ENCODE measurements at places on chromosomes 16 and 17.

- DNase-seq, result no peak
Measured at GRCh38 chr16:72721981-72722380, 325.9 kb downstream of the ZFHX3 start.

DNA sequence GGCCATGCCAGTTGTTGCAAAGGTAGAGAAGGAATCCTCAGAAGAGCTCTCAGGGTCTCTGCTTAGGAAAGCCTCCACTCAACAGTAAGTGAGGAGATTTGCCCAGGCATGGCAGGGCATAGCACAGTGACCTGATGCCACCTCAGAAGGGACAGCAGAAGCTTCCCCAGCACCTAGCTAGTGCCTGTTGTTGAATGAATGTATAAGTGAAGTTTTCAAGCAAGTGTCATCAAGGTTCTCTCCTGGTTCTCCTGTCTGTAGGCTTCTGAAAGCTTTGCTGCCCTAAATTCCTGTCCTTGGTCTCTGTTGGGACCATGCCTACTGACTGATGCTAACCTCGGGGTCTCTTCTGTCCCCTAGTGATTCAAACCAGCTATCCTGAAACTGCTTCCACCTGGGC is 114.9 kb upstream of the TBX2 start:
- no peak for DNase-seq

DNA sequence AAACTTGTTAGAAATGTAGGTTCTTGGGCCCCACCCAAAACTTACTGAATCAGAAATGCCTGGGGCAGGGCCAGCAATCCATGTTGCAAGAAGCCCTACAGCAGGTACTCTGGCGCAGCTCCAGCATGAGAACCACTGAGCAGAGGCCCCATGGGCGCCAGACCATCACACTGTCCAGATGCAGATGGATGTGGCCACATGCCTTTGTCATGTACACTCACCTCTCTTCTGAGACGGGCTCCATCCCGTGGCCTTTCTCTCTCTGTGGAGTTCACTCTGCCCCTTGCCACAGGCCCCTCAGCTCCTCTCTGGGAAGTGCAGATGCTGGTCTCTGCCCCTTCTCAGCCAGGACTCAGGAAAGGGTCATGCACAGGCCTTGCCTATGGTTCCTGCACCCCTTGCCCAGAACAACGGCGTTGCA is 2.3 kb upstream of the CCNF start:
- no peak for DNase-seq

- DNase-seq, result peak; percentile 51
Measured at GRCh38 chr17:19418251-19418992, 7.4 kb downstream of the RNF112 start.

DNA sequence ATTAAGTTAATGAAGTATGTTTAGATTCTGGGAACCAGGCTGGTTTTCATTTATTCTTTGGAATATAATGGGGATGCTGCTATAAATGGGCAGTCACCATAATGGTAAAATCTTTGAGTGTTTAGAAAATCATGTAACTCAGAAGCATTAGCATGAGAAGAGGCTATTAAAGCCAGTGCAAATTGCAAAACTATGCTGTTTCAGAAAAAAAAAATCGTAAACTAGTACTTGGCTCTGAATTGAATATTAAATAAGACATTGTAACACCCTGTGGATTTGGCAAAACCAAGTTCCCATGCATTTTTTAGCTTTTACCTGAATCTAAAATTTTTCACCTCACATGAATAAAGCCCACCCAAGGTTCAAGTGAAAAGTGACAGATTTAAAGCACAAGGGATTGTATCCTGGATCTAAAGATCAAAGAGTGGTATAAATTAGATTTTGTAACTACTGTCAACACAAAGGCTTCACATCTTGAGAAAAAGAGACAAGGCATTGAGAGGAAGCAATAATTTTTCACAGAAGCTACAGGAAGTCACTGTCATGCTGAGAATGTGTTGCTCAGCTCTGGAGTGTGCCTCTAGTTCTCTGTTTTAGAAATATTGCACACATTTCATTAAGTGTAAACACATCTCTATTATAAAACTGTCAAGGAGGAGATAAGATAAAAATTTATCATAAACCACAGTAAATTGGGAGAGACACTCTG is 142.2 kb downstream of the ABCA8 start:
- DNase-seq, result peak; percentile 36

GRCh38 chr16:89422905-89423630 is 67.3 kb downstream of the ANKRD11 start:
- DNase-seq, result peak; percentile 47

DNA sequence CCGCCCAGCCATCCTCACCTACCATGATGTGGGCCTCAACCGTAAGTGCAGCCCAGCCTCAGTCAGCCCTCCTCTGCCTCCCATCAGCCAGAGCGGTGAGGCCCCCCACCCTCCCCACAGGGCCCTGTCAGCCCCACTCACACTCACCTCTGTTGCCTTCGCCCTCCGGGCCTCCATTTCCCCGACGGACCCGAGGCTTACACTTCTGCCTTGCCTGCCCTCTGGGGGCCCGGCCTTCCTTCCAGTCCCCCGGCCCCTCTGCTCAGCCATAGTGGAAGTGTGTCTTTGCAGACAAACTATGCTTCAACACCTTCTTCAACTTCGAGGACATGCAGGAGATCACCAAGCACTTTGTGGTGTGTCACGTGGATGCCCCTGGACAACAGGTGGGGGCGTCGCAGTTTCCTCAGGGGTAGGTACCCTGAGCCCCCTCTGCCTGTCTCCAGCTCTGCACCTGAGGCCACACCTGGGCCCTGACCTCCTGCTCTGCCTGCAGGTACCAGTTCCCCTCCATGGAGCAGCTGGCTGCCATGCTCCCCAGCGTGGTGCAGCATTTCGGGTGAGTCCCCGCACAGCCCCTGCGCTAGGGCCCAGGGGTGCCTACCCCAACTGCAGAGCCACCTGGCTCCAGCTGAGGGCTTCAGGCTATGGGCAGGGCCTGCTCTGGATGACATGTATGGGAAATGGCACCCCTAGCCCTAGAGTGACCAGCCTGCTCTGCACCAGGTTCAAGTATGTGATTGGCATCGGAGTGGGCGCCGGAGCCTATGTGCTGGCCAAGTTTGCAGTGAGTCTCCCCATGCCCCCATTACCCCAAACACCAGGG is 4.1 kb downstream of the NDRG4 start:
- DNase-seq, result no peak

DNA sequence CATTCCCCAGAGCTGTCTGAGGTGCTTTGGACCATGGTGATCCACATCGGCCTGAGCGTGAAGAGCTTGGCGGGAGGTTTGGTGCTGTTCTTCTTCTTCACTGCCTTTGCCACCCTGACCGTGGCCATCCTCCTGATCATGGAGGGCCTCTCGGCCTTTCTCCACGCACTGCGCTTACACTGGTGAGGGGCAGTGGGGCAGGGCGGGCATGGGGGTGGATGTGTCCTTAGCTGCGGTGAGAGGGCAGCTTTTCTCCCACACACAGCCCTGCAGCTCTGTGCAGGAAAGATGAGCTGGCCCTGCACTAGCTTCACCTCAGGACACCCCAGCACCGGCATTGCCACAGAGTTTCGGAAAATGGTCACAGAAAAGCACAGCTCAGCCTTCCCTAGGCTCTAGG is 21.8 kb upstream of the NAGLU start:
- DNase-seq, result no peak

- peak; percentile 73 for DNase-seq
Measured at GRCh38 chr17:66272811-66273585, 29.4 kb upstream of the PRKCA start.

GRCh38 chr17:60451071-60451470 is 28.8 kb downstream of the CHCT1 start:
- no peak for DNase-seq

DNA sequence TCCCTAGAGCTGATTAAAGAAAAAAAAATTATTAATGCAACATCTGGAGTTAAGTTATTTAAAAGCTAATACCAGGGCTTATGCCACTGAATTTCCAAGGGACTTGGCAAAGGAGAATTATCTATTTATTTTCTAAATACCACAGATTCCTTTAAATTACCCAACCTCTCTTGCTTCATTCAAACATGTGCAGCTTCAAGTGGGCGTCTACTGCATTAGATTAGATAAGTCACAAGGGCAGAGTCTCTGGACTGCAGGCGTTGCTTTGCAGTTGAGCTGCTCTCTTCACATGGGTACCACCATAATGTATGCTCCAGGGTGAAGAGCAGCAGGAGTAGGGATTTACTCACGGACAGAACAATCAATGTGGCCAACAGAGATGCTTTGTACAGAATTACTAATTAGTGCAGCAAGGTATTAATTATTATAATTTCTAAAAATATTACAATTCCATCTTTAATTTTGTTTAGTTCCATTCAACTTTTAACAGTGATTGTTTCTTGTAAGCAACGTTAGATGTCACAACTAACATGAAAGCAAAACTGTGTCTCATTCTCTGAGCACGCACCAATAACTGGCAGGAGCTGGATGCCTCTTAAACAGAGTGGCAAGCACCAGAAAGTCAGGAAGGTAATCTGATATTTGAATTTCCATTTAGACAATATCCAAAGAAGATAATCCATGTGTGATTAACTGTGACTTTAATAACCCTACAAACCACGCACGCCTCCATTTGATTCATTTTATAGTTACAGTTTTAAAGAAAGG is 214.2 kb downstream of the STX8 start:
- peak; percentile 75 for DNase-seq

GRCh38 chr17:72397687-72398086 is 276.9 kb downstream of the SOX9 start:
- peak; percentile 17 for DNase-seq

GRCh38 chr17:61837175-61838051 is 25.9 kb downstream of the BRIP1 start:
- DNase-seq, result peak; percentile 50

- peak; percentile 66 for DNase-seq
Measured at GRCh38 chr17:1865252-1866037, 35.6 kb downstream of the RPA1 start.

DNA sequence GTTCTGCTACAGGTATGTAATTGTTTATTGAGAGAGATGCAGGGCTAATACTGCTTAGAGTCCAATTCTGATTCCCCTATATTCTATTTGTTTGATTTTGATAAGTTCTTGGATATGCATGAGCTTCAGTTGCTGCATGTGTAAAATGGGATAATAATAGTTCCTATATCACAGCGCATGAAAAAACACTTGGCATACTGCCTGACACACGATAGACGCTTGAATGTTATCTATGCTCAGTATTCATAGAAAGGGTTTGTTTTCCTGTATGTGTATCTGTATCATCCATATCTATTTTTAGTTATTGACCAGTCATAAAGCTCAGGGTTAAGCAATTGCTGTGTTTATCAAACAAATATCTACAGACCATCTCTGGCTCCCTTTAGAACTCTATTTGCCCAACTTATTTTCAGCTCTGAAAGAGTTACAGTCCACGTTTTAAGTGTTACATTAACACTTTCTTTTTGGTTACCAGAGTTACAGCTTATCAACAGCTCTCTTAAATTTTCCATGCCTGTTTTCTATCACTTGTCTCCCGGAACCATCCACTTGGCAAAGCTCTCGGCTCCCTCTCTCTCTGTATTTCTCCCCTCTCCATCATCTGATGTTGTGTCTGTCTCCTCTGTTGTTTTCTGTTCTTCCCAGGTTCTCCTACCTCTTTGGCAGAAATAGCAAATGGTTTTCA is 334.8 kb downstream of the CBLN1 start:
- DNase-seq, result no peak

DNA sequence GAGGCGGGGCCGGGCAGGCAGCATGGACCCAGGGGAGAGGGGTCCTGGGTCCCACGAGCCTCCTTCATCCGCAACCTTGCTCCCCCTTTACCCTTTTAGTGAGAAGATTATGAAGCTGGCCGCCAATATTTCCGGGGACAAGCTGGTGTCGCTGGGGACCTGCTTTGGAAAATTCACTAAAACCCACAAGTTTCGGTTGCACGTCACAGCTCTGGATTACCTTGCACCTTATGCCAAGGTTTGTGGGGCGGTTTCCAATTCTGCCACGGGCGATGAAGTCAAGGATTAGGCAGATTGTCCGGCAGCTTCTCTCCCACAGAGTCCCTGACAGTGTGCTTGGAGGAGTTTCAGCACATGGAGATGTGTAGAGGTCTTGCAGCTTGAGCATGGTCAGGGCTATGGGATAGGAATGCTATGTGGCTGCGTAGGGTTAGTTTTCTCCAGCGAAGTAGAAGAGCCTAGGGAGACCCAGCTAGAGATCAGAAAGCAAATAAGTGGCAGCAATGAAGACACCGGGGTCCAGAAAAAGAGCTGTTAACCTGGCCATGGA is 598 bp downstream of the NIP7 start:
- no peak for DNase-seq

DNA sequence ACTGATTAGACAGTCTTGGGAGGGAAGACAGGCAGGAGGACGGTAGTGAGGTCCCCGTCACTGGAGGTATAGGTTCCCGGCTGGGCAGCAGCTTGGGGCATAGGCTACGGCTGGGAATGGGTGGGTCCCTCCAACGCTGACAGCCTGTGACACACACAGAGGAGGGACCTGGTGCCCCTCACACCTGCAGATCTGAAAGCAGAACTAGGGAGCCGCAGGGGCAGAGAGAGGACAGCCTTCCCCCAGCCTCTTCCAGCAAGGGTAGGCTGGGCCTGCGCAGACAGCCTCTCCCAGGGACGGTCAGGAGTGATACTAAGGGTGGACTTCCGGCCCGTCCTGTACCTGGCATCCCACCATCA is 2.0 kb downstream of the P2RX1 start:
- no peak for DNase-seq

- no peak for DNase-seq
Measured at GRCh38 chr17:73824321-73824720, 180.1 kb upstream of the SDK2 start.

- no peak for DNase-seq
Measured at GRCh38 chr17:40697297-40697696, 6.3 kb downstream of the KRT24 start.

DNA sequence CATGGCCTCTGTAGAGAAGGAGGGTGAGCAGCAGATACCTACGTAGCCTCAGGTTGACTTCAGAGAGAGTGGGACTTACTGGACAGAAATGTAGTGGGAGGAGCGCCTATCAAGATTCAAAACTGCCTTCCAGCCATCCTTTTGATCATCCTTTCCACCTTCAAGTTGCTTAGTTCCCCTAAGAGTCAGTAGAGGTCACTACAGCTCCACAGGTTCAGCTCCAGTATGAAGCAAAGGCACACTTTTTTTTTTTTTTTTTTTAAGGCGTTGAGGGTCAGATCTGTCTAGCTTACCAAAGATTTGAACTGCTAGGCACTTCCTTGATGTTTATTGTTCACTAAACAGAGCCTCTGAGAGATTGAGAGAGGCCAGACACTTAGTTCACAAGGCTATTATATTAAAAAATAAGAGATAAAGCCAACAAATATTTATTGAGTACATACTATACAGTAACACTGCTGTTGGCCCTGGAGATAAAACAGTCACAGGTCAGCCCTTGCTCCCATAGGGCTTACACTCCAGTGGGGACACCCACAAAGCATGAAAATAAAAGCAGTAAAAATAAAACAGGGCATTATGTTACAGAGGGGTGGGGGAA is 3.1 kb downstream of the RNF227 start:
- peak; percentile 71 for DNase-seq

All from AG08395 (cell line).